ENCODE measurements at places on chromosomes 6 and 20.

GRCh38 chr20:60274717-60275116 lies 316.5 kb downstream of the CDH26 start:
- no peak for DNase-seq

GRCh38 chr20:62215991-62216635 lies 4.0 kb downstream of the HRH3 start:
- no peak for DNase-seq

DNA sequence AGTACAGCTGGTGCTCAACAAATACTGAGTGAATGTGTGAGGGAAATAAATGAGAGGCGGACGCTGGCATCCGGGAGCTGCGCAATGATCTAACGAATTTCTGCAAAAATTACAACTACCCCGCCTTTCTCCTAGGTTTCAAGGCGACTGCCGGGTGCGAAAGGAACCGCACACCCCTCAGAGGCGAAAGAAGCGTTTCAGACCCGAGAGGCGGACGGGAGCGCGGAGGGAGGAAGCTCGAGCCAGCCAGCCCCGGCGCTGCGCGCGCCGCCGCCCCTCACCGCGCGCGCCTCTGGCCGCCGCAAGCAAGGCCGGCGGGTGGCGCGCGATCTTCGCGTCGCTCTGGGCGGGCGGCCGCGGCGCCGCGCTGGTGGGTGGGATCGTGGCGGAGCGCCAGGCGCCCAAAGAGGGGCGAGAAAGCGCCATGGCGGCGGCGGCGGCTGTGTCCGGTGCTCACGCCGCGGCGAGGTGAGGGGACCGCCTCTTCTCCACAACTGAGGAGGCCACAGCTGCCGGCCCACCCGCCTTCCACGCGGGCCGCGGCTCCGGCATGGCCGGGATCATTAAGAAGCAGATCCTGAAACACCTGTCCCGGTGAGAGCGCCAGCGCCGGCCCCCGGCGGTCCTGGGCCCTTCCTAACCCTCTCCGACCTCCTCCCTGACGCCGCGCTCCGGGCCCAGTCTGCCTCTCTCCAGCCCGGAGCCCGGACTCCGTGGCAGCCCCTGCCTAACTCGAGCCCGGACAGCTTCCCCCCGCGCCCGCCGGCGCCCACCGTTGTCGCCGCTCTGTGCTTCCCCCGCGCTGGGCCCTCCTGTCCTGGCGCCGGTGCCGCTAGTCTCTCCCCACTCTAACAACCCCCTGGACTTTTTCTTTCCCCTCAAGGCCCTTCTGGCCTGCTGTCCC lies at the start of gene BLTP3A:
Gene BLTP3A, plus strand, starts transcription at position 383 of the 904 bp plus-strand sequence. Its CDS starts 168 bp downstream, at position 551.
- peak; percentile 40 for DNase-seq

GRCh38 chr6:136550330-136551071 lies at the start of gene MAP7:
Gene MAP7 (minus strand): TSS chr6:136550422. CDS start chr6:136550408, 14 bp downstream.
- DNase-seq: peak; percentile 16

GRCh38 chr20:49637046-49637637 lies 69.2 kb upstream of the PTGIS start:
- DNase-seq: no peak

GRCh38 chr6:153963352-153963751 lies 75.7 kb upstream of the OPRM1 start:
- no peak for DNase-seq

GRCh38 chr6:2900221-2900807 lies 2.8 kb downstream of the SERPINB9 start:
- DNase-seq: no peak

DNA sequence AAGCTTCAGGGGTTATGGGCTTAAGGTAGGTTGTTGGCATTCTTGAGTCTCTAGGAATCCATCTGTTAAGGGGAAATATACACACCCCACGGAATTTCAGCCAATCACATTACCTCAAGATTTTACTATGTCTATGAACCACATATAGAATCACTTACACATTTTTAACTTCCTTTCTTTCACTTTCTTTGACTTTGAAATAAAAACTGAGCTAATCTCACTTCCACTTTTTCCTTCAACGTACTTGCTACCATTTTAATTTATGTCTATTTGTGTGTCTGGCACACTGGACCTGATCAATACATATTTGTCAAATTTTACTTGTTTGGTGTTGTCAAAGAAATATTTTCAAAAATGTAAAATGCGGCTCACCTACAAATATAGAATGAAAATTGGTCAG lies 545.4 kb upstream of the JAG1 start:
- DNase-seq: no peak

- DNase-seq: no peak
Observed at GRCh38 chr6:169183233-169183632, 70.4 kb downstream of the THBS2 start.

DNA sequence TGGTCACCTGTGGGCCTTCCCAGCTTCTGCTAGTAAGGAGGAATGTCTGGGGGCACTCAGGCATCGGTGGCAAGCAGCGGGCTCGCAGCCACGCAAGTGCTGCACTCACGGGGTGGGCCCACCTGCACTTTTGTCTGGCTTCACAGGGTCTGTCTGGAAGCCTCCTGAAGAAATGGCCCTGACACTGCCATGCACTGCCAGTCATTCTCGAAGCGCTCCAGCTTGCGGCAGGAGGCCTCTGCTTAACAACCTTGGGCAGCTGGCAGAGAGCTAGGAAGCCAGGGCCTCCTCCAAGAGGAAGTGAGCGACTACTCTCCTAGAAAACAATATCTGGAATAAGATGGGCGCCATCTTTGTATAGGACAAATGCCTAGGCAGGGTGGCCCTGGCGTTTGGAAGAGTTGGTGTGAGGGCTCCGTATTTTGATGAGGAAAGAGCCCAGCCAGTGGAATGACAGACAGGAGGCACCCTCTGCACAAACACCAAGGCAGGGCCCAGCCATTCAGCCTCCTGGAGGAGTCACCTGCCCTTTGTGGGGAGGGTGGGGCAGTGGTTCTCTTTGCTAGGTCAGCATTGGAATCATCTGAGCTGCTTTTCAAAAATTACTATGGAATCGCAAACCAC lies 113.9 kb downstream of the SYNDIG1 start:
- no peak for DNase-seq

- DNase-seq: no peak
Observed at GRCh38 chr20:35515949-35516645, 13.4 kb downstream of the C20orf173 start.

GRCh38 chr6:159002432-159003155 lies 2.6 kb upstream of the RSPH3 start:
- DNase-seq: no peak
